ENCODE measurements at places on chromosomes 12 and 14. TPM values are rescaled to one million over a fixed set of nuclear protein-coding genes. Genes with fewer than 3 reads are reported as not detected.

- H3K36me3 ChIP-seq, result no peaks in the 10 kb centered on the region
- H3K27me3 ChIP-seq, result no peaks in the 10 kb centered on the region
- no peaks in the 10 kb centered on the region for H3K4me1 ChIP-seq
Observed at GRCh38 chr12:95390192-95390591, 83.8 kb upstream of the METAP2 start.

GRCh38 chr12:124466216-124467128 is 100.9 kb downstream of the NCOR2 start:
- no peak overlapping the region for H3K27ac ChIP-seq
- H3K27me3 ChIP-seq, result no peaks in the 10 kb centered on the region
- no peaks in the 10 kb centered on the region for H3K4me1 ChIP-seq
- H3K36me3 ChIP-seq, result no peaks in the 10 kb centered on the region

DNA sequence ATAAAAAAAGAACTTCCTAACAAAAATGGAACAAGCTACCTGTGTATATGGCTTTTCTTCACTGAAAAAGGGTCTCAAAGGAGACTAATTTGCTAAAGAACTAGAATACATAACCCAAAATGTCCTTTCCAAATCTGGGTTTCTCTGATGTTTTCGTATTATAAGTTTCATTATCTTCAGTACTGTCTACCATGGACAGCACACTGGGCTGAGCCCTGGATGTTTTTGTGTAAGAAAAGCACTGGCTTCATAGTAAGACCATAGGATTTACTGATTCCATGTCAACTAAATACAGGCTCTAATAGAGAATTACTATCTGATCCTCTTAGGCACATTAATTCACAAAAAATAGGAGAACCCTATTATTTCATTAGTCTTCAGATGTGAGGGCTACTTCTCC is 94.3 kb upstream of the GPHB5 start:
- no peak overlapping the region for H3K4me3 ChIP-seq
- no peak for DNase-seq
- H3K36me3 ChIP-seq, result no peaks in the 10 kb centered on the region
- no peak overlapping the region for H3K27ac ChIP-seq
- H3K4me1 ChIP-seq, result no peaks in the 10 kb centered on the region

DNA sequence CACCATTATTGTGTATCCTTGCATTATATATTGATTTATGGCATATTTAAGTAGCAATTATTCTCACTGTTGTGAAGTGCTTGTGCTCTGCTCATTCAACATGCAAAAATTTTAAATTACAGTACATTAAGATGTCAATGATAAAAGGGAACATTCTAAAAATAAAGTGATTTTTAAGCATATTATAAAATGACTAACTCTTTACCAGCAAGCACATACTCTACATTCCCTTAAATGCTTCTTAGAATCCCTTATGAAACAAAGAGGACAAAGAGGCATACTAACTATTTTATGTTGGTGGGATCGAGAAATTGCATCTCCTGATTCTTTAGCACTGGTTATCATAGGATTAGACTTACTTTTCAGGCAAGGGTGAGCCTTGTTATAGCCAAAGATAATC is 46.6 kb upstream of the ZDHHC17 start:
- H3K4me1 ChIP-seq, result no peaks in the 10 kb centered on the region
- H3K4me3 ChIP-seq, result no peak overlapping the region
- H3K36me3 ChIP-seq, result no peaks in the 10 kb centered on the region
- no peak overlapping the region for H3K27ac ChIP-seq
- no peak for DNase-seq

DEPDC4 gene
- total RNA-seq, result 0.83 TPM

DNA sequence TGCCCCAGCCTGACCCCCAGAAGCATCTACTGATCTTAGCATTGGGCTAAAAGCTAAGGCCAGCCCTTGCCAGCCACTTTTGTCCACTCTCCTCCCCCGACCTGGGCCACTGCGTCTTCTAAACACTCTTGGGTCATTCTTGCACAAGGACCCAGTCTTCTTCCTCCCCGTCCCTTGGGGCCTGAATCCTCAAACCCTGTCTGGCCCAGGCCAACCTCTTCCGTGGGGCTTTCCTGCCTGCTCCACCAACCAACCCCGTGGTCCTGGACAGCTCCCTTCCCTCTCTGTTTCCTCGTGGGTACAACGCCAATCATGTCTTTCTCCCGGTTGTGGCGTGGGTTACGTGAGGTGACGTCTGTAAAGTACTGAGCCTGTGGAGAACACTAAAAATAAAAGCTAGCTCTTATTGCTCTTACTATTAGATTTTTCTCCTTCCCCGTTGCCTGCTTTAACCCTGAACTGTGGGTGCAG is 21.5 kb downstream of the FAM222A start:
- H3K4me1 ChIP-seq, result peaks cover 2% of the 10 kb centered on the region
- DNase-seq, result peak; percentile 10
- H3K4me3 ChIP-seq, result no peak overlapping the region
- H3K27me3 ChIP-seq, result no peaks in the 10 kb centered on the region

GRCh38 chr14:102848830-102849525 is 71.7 kb downstream of the TRAF3 start:
- no peaks in the 10 kb centered on the region for H3K36me3 ChIP-seq
- no peak overlapping the region for H3K4me3 ChIP-seq
- no peaks in the 10 kb centered on the region for H3K27me3 ChIP-seq

CFAP251 gene
- 9.3 TPM for total RNA-seq

- H3K4me3 ChIP-seq, result no peak overlapping the region
- H3K36me3 ChIP-seq, result no peaks in the 10 kb centered on the region
- H3K4me1 ChIP-seq, result no peaks in the 10 kb centered on the region
- DNase-seq, result no peak
- no peaks in the 10 kb centered on the region for H3K27me3 ChIP-seq
- H3K27ac ChIP-seq, result no peak overlapping the region
Observed at GRCh38 chr14:91380610-91381371, 36.8 kb downstream of the CCDC88C start.

- H3K27ac ChIP-seq, result no peak overlapping the region
- DNase-seq, result no peak
- no peaks in the 10 kb centered on the region for H3K36me3 ChIP-seq
- H3K27me3 ChIP-seq, result no peaks in the 10 kb centered on the region
Observed at GRCh38 chr12:18368594-18368993, 107.3 kb downstream of the PIK3C2G start.

PLEKHD1 gene
- not detected for total RNA-seq

PMCH gene
- total RNA-seq, result not detected

KCNH3 gene
- total RNA-seq, result 0.55 TPM

MCRS1 gene
- total RNA-seq, result 40.4 TPM

DNA sequence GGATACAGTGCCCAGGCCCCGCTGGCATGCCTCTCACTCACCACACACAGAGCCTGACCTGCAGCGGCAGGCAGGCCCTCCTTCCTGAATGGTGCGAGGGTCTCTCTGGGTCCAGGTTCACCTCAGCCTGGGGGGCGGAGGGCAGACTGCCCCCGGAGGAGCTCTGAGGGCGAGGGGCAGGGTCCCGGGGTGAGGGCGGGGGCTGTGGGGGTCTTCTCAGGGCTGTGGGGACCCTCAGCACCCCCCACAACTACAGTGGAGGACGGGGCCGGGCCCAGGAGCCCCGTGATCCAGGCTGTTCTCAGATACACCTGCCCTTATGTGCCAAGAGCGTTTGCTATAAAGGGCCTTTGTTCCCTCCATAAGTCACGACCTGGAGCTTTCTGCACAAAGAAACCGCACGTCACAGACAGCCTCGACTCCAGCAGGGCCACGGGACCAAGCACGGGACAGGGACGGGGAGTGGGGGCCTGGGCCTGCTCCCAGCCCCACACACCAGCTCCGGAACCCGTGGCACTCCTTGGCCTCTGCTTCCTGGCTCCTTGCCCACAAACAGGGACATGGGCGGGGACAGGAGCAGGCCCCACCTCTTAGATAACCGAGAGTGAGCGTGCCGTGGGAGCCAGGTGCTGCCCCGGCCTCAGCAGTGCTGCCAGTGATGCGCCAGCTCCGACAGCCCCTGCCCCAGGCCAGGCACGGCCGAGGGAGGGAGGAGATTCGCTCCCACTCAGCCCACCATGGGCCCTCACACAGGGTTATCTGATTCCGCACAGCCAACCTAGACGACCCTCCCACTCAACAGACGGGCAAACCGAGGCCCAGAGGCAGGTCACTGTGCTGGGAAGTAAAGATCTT is 101.9 kb downstream of the RFLNA start:
- H3K27ac ChIP-seq, result peak overlapping the region; percentile 48
- H3K4me3 ChIP-seq, result no peak overlapping the region
- no peaks in the 10 kb centered on the region for H3K36me3 ChIP-seq
- peaks cover 22% of the 10 kb centered on the region for H3K4me1 ChIP-seq
- DNase-seq, result peak; percentile 46

GRCh38 chr14:77838831-77839511 is 39.1 kb downstream of the ADCK1 start:
- no peak overlapping the region for H3K4me3 ChIP-seq
- no peaks in the 10 kb centered on the region for H3K27me3 ChIP-seq
- no peak for DNase-seq
- H3K4me1 ChIP-seq, result no peaks in the 10 kb centered on the region
- no peaks in the 10 kb centered on the region for H3K36me3 ChIP-seq

CCDC92 gene
- total RNA-seq, result 45.0 TPM

KRAS gene
- 15.4 TPM for total RNA-seq

AVPR1A gene
- 7.7 TPM for total RNA-seq

DNA sequence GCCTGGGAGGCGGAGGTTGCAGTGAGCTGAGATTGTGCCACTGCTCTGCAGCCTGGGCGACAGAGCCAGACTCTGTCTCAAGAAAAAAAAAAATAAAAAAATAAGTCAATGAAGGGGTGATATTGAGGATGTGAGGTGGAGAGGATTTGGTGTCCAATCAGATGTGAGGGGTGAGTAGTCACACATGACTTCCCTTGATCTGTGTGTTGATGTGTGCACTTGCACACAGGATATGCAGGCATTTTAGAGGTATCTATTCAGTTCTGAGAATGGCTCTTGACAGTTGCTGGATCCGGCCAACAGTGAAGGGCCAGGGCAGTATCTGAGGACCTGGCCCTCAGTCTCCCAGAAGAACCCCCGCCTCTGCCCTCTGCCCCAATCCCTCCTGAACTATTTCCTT is 7.8 kb upstream of the SP7 start:
- DNase-seq, result no peak
- H3K4me1 ChIP-seq, result peaks cover 3% of the 10 kb centered on the region
- peak overlapping the region; percentile 73 for H3K27ac ChIP-seq
- H3K4me3 ChIP-seq, result no peak overlapping the region
- no peaks in the 10 kb centered on the region for H3K36me3 ChIP-seq

RAD9B gene
- total RNA-seq, result 1.8 TPM

ENTPD5 gene
- total RNA-seq, result 7.1 TPM

BEGAIN gene
- 4.5 TPM for total RNA-seq

DNA sequence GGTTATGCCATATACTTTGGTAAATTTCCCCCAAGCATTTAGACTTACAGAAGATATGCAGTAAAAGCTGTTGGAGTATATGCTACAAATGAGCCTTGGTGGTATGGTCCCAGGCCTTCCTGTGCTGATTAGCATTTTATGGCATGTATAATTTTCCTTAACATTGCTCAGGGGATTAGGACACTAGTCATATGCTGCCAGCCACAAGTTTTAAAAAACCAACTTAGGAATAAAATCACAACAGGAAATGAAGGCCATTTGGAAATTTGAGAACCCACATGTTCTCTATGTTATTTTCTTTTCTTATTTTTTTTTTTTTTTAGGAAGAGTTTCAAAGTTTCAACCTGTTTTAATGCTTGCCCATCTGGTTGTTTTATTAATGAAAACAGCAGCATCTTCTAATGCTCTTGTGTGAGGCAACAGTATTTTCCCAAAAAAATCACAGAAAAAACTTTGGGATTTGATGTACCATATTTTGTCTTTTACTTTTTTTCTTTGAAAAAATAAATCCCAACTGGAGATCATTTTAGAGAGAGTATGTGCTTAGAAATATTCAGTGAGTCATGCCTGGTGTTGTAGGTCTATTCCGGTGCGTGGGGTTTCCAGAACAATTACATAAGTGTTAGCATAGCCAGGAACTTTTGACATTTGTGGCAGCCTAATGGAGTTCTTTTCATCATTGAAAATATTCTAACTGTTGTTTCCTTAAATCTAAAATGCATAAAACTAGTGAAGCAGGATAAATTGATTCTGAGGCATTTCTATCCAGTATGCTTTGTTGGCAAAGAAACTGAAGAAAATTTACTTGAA is 21.7 kb upstream of the DUSP6 start:
- H3K27me3 ChIP-seq, result no peaks in the 10 kb centered on the region
- no peak for DNase-seq
- H3K27ac ChIP-seq, result no peak overlapping the region
- H3K36me3 ChIP-seq, result no peaks in the 10 kb centered on the region
- H3K4me3 ChIP-seq, result no peak overlapping the region
- H3K4me1 ChIP-seq, result no peaks in the 10 kb centered on the region

GRCh38 chr14:68217791-68218340 is 398.3 kb downstream of the RAD51B start:
- DNase-seq, result no peak
- peaks cover 4% of the 10 kb centered on the region for H3K4me1 ChIP-seq
- no peak overlapping the region for H3K27ac ChIP-seq
- no peak overlapping the region for H3K4me3 ChIP-seq

GRCh38 chr12:81465876-81466275 is 293.3 kb downstream of the PPFIA2 start:
- H3K4me1 ChIP-seq, result peaks cover 1% of the 10 kb centered on the region
- H3K27ac ChIP-seq, result no peak overlapping the region
- DNase-seq, result no peak
- H3K27me3 ChIP-seq, result no peaks in the 10 kb centered on the region

CMA1 gene
- total RNA-seq, result not detected

GRCh38 chr14:23128969-23129758 is 10.1 kb upstream of the CEBPE start:
- H3K27ac ChIP-seq, result no peak overlapping the region
- no peaks in the 10 kb centered on the region for H3K27me3 ChIP-seq
- no peaks in the 10 kb centered on the region for H3K4me1 ChIP-seq
- no peaks in the 10 kb centered on the region for H3K36me3 ChIP-seq

NGB gene
- not detected for total RNA-seq

- no peaks in the 10 kb centered on the region for H3K27me3 ChIP-seq
- H3K36me3 ChIP-seq, result no peaks in the 10 kb centered on the region
- no peak overlapping the region for H3K27ac ChIP-seq
- no peaks in the 10 kb centered on the region for H3K4me1 ChIP-seq
Observed at GRCh38 chr12:257521-258321, 4.9 kb downstream of the SLC6A13 start.

DNA sequence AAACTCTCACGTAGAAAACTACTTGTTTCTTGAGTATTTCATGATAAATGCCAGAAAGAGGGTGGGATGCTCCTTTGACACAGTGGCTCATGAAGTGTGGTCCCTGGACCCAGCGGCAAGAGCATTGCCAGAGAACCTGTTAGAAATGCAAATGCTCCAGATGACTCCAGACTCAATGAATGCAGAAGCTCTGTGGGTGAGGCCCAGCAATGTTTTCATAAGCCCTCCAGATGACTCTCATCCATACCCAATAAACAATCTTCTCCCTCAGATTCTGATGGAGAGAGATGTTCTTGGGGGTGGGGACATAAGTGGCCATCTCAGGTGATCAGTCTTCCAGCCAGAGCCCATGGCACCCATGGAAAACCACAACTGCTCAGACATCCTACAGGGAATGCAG is 88.9 kb downstream of the SMOC1 start:
- H3K27me3 ChIP-seq, result no peaks in the 10 kb centered on the region
- H3K36me3 ChIP-seq, result no peaks in the 10 kb centered on the region
- H3K27ac ChIP-seq, result no peak overlapping the region
- no peak for DNase-seq

TAS2R8 gene
- total RNA-seq, result not detected

GARIN6 gene
- total RNA-seq, result not detected

ADGRD1 gene
- 68.3 TPM for total RNA-seq

- no peak for DNase-seq
- no peak overlapping the region for H3K27ac ChIP-seq
- no peaks in the 10 kb centered on the region for H3K36me3 ChIP-seq
- no peak overlapping the region for H3K4me3 ChIP-seq
- no peaks in the 10 kb centered on the region for H3K27me3 ChIP-seq
- H3K4me1 ChIP-seq, result no peaks in the 10 kb centered on the region
Observed at GRCh38 chr12:46998811-46999368, 80.5 kb upstream of the PCED1B start.

- DNase-seq, result no peak
- H3K4me3 ChIP-seq, result peak overlapping the region; percentile 87
- no peaks in the 10 kb centered on the region for H3K27me3 ChIP-seq
- H3K4me1 ChIP-seq, result peaks cover 11% of the 10 kb centered on the region
Observed at GRCh38 chr12:103956509-103957027, 9.1 kb upstream of the TDG start.
